A673 (cell line): ENCODE measurements at places on chromosomes 7 and 10. TPM values are rescaled to one million over a fixed set of nuclear protein-coding genes. Genes with fewer than 3 reads are reported as not detected.

RASSF4 gene
- 0.71 and 1.6 TPM in 2 replicates for total RNA-seq

DNA sequence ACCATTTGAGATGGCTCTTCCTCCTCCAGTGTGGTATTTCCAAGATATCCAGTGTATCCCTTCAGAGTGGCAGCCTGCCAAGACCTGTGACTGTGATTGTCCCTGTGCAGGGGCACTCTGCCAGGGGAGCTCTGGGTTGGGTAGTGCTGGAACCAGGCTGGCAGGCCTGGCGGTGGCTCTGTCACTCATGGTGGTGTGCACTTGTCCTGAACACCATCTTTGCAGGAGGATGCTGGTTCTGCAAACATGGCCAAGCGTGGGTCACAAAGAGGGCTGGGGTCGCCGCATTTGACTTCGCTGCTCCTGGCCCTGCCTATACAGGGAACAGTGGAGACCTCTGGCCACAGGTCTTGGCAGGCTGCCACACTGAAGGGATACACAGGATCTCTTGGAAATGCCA is 205.2 kb downstream of the PRPF18 start:
- no peaks in the 10 kb centered on the region for H3K27me3 ChIP-seq
- peaks cover 5% of the 10 kb centered on the region for H3K4me1 ChIP-seq
- DNase-seq, result no peak
- H3K36me3 ChIP-seq, result no peaks in the 10 kb centered on the region
- H3K4me3 ChIP-seq, result no peak overlapping the region

DNA sequence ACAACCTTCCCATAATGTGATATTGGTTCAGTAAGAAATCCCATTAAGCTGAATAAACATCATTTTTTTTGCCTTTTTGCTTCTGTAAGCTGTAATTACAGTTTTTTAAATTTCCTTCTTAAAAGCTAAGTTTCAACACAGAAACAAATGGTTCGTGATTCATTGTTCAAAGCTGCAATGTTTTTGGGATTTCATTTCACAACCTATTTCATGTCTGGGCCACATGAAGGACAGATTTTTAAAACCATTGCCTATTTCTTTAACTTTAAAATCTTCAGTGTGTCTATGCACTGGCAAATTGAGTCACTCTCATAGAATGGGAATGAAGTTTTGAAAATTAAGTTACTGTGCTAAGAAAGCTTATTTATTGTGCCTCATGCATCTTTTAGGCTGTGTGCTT is 66.9 kb downstream of the TFPI2 start:
- peaks cover 36% of the 10 kb centered on the region for H3K27me3 ChIP-seq
- H3K36me3 ChIP-seq, result no peaks in the 10 kb centered on the region
- DNase-seq, result no peak
- H3K27ac ChIP-seq, result no peak overlapping the region
- H3K4me3 ChIP-seq, result no peak overlapping the region

DYNC1I1 gene
- 2.1 and 3.6 TPM in 2 replicates for total RNA-seq

RAB11FIP2 gene
- 18.5 and 20.4 TPM in 2 replicates for total RNA-seq

DNA sequence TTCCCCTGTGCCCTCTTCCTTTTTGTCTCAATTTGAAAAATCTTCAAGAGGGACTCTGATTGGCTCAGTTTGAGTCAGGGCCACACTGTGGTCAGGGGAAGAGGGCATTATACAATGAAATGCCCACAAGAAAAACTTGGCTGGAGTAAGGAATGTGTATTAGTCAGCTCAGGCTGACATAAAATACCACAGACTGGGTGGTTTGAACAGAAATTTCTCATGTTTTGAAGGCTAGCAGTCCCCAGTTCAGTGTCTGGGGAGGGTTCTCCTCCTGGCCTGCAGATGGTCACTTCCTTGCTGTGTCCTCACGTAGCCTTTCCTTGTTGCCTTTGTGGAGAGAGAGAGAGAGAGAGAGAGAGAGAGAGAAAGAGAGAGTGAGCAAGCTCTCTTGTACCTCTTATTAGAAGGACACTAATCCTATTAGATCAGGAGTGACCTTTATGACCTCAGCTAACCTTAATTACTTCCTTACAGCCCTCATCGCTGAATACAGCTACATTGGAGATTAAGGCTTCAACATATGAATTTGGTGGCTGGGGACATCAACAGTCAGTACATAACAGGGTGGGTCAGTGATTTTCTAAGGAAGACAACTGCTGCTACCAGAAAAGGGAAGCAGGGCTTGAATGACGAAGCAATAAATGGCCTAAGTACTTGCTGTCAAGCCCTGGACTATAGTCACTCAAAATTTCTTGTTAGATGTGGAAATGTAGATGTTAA is 25.8 kb upstream of the FAM13C start:
- H3K36me3 ChIP-seq, result no peaks in the 10 kb centered on the region
- no peak overlapping the region for H3K4me3 ChIP-seq
- H3K27me3 ChIP-seq, result no peaks in the 10 kb centered on the region
- H3K4me1 ChIP-seq, result peaks cover 6% of the 10 kb centered on the region

SND1 gene
- 177 and 180 TPM in 2 replicates for total RNA-seq
